ENCODE measurements at places on chromosomes 6 and 20.
A peak's percentile ranks its signal among the peaks of the same experiment; 100 is the strongest.

DNA sequence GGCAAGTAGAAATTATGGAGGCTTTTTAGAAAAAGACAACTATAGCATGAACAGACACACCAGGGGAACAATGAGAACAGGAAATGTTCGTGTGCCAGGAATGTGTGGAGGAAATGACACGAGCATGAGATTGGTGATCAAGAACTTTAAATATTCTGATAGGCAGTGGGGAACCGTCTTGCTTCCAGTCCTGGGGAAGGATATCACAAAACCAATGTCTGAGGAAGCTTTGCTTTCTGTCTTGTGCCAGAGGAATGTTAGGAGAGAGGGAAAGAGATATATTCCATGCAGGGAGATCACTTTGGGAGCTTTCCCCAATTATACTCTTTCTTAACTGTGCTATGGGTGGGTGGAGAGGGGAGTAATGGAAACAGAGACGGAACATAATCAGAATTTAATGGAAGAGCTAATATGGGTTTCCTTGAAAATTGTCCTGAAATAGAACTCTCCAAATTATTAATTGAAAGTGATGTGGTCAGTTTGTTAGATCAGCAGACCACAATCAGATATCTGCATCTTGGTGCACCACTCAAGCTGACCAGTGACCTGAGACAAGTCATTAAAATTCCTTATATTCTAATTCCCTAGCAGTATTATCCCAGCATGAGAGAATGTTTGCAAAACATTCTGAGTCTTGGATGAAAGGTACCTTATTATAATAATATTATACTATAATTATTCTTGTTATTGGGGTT, 178.2 kb downstream of the SOX4 start:
- no peak for DNase-seq

DNA sequence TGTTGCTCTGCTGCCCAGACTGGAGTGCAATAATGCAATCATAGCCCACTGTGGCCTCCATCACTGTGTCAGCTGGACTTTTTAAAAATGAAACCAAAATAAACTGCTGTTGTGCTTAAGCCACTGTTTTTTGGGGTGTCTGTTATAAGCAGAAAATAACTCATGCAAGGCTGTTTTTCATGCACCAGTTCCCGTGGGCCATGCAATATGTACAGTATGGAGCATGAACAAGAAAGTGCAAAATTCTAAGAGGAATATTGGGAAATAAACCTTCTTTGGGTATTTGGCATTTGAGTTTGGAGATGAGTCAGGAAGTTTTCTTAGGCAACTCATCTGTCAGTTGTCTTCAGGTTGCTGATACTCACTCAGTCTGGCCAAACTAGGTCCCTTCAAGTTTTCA, 14.9 kb upstream of the ZFAND3 start:
- DNase-seq: no peak

DNA sequence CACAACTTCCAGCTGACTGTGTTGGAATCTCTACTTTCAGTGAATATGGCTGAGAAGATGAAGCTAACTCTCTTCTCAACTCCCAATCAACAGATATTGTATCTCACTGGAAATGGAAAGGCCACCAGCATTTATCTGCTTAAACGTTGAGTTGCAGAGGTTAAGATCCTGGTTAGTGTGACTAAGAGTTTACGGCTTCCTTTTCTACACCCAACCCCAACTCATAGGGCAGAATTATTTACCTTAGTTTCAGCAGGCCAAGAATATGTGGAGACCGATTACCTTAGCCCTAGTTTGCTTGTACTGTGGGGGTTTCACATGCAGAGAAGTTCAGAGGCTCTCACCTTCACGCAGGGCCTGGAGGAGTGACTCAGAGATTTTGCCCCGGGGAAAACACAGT, 1026.6 kb downstream of the EYS start:
- no peak for DNase-seq

- DNase-seq: no peak
These were observed 177.8 kb downstream of the OGFRL1 start for GRCh38 chr6:71466362-71466761.

GRCh38 chr6:129212081-129212480, 329.1 kb downstream of the LAMA2 start:
- DNase-seq: no peak

DNA sequence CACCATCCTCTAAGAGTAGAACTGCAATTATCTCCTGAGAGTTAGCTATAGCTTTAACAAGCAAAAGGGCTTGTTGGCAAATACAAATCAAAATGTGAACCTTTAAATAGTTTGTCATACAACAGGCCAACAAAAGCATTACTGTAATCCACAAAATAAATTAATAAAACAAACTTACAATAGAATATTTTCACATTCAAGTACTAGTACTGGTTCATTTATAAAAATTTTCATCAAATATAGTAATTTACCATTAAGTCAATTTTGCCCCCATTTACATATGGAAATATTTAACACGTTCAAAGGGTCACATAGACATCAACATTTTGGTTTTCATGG, 9.4 kb downstream of the RBM39 start:
- DNase-seq: no peak

DNA sequence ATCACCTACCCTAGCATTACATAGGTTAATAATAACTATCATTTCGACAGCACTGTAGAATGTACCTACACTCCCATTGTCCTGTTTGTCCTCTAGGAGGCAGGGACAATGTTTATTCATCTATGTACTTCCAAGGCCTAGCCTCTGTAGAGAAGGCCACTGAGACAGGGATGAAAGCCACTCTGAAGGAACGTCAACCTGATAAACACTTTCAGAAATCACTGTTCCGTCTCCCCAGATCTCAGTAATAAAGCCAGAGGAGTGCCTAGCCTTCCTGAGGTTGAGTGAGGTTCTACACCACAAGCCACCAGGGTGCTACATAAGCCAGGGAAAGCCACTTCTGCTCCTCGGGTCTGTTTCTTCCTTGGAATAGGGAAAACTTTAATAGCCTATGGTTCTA, 44.8 kb downstream of the POPDC3 start:
- no peak for DNase-seq

DNA sequence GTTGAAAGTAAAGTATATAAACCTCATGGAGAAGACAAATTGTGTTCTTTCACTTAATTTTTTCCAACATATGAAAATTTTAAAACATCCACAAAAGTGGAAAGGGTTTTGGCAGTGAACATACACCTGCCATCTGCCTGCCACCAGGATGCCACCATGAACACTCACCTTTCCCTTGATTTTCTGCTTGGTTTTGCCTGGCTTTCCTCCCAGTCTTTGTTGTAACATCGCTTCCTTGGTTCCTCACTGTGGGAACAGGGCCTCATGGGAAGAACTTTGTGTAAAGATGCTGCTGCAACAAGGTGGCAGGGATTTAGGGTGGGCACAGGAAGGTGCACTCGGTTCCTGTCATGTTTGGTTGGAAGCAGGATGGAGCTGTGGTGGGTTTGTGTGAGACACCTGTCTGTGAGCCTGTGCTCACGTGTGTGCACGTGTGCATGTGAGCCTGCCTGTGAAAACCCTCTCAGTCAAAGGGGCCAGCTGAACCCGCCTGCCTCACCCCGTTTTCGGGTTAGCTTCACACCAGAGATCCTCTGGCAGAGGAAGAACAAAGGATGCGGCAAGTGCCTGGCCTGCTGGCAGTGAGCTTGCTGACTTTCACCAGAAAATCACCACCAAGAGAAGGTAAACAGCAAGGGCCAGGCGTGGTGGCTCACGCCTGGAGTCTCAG, 11.0 kb upstream of the RBM38 start:
- DNase-seq: no peak

- no peak for DNase-seq
These were observed 2.0 kb upstream of the NPEPL1 start for GRCh38 chr20:58690396-58691135.

GRCh38 chr6:24720131-24720603, 1.2 kb upstream of the C6orf62 start:
- DNase-seq: peak; percentile 55

DNA sequence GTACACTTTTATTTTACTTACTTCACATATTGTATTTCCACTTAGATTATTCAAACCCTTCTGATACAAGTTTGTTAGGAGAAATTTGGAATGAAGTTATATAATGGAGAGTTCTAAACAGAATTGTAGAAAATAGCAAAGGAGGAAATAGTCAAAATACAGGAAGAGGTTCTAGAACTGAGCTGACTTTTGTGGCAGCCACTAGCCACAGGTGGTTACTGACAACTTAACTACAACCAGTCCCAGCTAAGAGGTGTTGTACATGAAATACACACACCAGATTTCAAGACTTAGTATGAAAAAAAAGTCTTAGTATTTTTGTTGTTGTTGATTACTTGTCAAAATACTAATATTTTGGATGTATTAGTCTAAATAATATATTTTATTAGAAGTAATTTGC, 727.4 kb upstream of the CITED2 start:
- no peak for DNase-seq

DNA sequence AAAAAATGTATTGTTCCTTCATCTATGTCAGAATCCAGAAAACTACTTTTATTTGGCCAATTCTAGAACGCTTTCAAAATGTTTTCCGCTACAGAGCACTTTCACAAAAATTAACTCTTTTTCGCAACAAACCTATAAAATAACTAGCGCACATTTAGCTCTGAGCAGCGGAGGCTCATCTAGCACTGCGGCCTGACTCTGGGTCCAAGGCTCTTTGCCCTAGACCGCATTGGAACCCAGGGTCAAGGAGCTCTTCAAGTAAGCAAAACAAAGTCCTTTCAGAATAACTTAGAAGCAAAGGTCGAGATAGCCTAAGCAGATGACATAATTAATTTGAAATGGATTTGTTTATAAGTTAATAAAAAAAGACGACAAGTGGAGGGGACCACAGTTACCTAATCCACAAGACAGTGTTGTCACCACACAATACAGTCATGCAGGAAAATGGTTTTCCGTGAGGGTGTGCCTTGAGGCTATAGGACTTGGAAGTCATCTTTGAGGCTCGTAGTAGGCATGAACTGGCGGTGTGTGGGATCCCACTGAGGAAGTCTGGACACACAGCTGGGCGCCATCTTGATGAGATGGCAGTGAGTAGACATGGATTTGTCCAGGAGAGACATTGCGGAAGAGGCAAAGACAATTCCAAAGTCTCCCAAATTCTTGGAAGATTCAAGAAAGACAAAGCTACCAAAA, 29.2 kb upstream of the IRF4 start:
- no peak for DNase-seq

- no peak for DNase-seq
These were observed 65.6 kb downstream of the ZNF292 start for GRCh38 chr6:87220997-87221396.

GRCh38 chr20:35597186-35597585, 18.4 kb upstream of the SPAG4 start:
- DNase-seq: no peak

GRCh38 chr20:1332749-1333300, 3.9 kb upstream of the SDCBP2 start:
- no peak for DNase-seq

DNA sequence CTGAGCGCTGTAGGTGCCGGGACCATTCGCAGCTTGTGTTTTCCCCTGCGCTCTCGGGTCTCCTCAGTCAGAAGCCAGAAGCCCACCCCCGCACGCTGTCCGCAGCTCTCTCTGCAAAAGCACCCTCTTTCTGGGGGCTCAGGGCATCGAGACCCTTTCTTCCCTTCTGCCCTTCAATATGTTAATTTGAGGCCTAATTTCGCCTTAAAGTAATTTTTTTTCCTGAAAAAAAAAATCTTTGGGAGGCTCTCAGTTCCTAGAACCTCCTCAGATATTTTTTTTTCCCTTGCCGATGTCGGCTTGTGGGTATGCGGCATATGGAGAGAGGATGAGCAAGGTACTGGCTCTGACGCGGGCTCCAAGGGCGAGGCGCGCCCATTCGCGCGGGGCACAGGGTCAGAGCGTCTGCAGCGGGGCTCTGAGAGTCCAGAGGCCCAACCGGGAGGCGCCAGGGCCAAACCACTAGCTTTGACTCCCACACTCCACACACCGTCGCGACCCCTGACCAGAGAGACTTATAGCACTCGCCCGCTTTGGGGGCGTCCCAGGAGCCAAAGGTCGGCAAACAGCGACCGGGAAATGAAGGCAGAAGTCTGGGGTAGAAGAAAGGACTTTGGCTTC, 893 bp downstream of the PRDM13 start:
- no peak for DNase-seq

DNA sequence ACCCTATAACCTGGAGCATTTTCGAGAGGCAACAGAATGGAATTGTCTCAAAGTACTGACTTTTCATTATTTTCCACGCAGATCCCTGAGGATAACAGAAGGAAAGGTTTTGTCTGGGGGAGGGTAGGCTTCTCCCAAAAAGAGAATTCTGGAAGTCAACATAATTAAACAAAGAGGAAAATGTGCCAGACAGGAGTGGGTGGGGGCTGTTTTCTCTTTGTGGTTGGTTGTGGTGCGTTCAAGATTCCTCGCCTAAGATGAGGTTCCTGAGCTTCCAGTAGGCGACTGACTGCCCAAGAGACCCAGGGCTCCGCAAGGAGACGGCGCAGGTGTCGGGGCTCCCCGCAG, 70.4 kb downstream of the SOX4 start:
- DNase-seq: no peak

DNA sequence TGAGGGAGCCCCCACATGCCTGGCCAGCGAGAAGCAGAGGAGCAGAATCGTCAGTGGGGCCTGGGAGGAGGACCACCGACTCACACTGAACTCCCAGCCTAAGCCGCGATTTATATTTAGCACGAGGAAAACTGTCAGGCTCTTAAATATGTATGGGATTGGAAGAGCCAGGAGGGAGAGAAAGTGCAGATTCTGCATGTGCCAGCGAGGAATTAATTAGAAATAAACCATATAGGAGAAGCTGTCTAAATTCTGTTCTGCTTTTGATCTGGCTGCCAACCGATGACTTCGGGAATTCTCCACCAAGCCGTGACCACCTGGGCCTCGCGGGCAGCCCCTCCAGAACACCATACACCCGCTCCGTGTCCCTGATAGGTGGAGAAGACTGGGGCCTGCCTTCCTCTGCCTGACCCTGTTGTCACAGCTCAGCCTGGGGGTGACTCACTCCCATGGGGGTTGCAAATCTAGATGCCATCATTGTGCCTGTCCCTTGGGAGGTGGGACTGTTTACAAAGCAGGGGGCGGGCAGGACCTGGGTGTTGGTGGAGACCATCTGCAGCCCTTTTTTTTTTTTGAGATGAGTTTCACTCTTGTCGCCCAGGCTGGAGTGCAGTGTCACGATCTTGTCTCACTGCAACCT, 91.1 kb upstream of the PMEPA1 start:
- no peak for DNase-seq

DNA sequence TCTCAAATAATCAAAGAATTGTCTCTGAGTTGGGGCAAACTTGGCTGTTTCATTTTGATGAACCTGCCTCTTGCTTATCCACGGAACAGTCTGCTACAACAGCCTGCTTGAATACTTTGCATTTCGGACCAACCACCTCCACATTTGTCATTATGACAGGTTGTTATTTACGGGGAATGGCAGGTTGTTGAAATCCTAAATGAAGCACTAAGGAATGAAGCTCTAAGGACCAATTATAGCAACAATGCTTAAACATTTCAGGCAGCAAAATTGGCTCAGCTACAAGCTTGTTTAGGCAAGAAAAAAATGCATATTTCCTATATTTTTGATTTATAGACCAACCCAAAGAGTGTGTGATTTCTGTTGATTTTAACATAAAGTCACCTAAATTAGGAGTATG, 84.5 kb downstream of the MAP3K7 start:
- DNase-seq: no peak

GRCh38 chr20:8527998-8528723, 396.1 kb downstream of the PLCB1 start:
- DNase-seq: no peak

- DNase-seq: no peak
These were observed 41.3 kb downstream of the IRAK1BP1 start for GRCh38 chr6:78908621-78909020.

GRCh38 chr6:90297115-90297866, 648 bp upstream of the BACH2 start:
- no peak for DNase-seq

GRCh38 chr6:165184192-165184979, 125.0 kb downstream of the C6orf118 start:
- no peak for DNase-seq
